ENCODE measurements at places on chromosomes 7 and 10.

DNA sequence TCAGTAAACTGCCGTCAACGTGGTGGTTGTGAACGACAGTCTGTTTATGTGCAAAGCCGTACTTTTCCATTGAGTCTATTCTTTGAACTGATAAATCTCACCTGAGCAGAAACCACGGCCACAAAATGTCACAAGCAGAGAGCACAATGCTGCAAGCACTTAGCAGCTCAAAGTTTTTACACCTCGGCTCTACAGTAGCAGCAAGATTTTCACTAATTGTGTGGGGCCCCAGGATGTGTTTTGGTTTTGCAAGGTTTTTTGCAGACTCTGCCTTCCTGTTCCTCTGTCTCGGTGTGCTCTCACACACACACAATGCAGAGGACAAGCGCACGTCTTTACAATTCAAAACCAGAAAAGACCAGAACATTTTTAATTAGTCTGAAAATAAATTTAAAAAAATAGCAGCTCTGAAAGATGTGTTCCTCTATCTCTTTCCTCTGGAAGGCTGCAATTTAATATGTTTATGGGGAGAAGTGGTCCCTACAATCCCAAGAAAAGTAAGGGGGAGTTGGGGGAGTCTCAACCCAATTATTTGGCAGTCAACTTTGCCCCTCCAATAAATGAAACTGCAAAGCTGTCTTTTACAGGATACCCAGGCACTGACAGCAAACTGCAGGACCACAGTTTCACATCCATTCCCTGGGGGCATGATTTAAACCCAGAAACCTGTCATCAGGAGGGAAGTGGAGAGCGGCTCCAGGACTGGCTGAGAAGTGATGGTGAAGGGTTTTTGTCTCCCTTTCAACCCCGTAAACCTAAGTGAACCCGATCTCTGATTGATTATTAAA, 73.8 kb upstream of the SFMBT2 start:
- no peaks in the 10 kb centered on the region for H3K27me3 ChIP-seq
- no peaks in the 10 kb centered on the region for H3K36me3 ChIP-seq
- peaks cover 15% of the 10 kb centered on the region for H3K4me1 ChIP-seq
- no peak overlapping the region for H3K27ac ChIP-seq
- peak; percentile 46 for DNase-seq

DNA sequence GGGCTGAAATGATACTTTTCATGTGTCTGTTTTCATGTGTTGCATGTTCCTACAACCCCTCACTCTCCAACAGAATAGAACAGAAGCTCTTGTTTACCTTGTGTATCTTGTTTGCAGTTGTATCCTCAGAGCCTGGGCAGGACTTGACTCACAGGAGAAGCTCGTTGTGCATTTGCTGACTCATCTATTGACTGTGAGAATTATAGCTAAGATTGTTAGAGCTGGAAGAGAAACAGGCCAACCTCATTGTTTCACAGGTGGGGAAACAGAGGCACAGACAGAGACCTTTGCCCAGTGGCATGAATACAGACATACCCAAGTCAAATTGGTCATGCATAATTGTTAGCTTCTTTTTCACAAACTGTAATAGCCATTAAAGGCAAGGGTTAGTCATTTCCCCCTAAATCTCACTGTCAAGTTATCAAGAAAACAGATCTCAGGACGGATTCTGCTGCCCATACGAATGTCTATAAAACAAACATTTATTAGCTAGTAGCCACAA, 4.6 kb upstream of the TSPAN15 start:
- DNase-seq: peak; percentile 51
- peaks cover 10% of the 10 kb centered on the region for H3K4me1 ChIP-seq
- H3K4me3 ChIP-seq: no peak overlapping the region
- no peak overlapping the region for H3K27ac ChIP-seq
- no peaks in the 10 kb centered on the region for H3K27me3 ChIP-seq

GRCh38 chr10:130105724-130106123, 4.9 kb downstream of the C10orf143 start:
- H3K36me3 ChIP-seq: peaks cover 6% of the 10 kb centered on the region
- peaks cover 12% of the 10 kb centered on the region for H3K4me1 ChIP-seq

DNA sequence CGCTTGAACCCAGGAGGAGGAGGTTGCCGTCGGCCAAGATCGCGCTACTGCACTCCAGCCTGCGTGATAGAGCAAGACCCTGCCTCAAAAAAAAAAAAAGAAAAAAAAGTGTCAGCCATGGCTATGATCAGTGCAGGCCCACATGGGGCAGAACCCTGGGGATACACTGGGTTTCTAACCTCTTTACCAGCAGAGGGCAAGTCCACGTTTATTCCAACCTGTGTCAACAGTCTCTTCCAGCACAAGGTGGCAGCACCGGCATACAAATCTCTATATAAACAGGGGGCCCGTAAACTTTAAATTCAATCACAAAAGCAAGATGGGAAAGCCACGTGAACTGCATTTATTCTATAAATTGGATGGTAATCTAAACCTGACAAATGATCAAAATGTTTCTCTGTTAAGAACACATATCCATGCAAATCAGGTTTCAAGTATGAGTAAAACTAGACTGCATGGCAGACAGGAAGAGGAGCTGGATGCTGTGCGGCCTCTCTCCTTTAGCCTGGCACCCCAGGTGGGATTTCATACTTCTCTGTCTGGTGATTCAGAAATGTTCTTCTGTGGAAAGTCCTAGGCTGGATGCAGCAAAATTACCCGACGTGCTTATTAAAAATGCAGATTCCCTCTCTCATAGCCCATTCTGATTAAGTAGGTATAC, 60.0 kb upstream of the STEAP1B start:
- H3K4me1 ChIP-seq: peaks cover 24% of the 10 kb centered on the region
- no peak overlapping the region for H3K27ac ChIP-seq
- peak; percentile 89 for DNase-seq
- no peak overlapping the region for H3K4me3 ChIP-seq
- peaks cover 31% of the 10 kb centered on the region for H3K27me3 ChIP-seq

GRCh38 chr10:62588116-62588515, 213.9 kb downstream of the ZNF365 start:
- H3K36me3 ChIP-seq: no peaks in the 10 kb centered on the region
- H3K27me3 ChIP-seq: no peaks in the 10 kb centered on the region
- no peak for DNase-seq
- H3K27ac ChIP-seq: no peak overlapping the region

GRCh38 chr10:59374916-59375315, 12.6 kb upstream of the FAM13C start:
- no peaks in the 10 kb centered on the region for H3K27me3 ChIP-seq
- no peaks in the 10 kb centered on the region for H3K4me1 ChIP-seq
- no peak overlapping the region for H3K4me3 ChIP-seq

DNA sequence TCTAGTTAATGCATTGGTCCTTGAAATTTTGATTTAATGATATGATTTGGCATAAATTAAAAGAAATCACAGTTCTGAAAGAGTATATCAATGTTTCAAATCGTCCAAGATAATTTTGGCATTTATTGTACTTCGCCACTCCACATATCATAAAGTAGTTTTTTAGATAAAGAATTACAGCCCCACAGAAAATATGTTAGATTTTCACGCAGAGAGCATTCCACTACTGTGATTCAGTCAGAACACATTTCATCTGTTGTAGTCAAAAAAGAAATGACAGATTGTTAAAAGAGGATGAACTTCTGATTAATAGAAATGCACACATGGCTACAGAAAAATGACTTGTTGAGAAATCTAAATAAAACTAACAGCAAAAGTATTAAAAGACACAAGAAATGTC, 1063.5 kb upstream of the LRRN3 start:
- no peak for DNase-seq
- no peak overlapping the region for H3K4me3 ChIP-seq
- no peaks in the 10 kb centered on the region for H3K36me3 ChIP-seq

- H3K36me3 ChIP-seq: no peaks in the 10 kb centered on the region
- no peak for DNase-seq
- no peaks in the 10 kb centered on the region for H3K4me1 ChIP-seq
- no peak overlapping the region for H3K4me3 ChIP-seq
- H3K27ac ChIP-seq: no peak overlapping the region
- H3K27me3 ChIP-seq: peaks cover 88% of the 10 kb centered on the region
Measured at GRCh38 chr10:23204773-23205172, 12.7 kb downstream of the PTF1A start.

GRCh38 chr10:115654961-115655360, 561.8 kb downstream of the ATRNL1 start:
- H3K36me3 ChIP-seq: no peaks in the 10 kb centered on the region
- peaks cover 2% of the 10 kb centered on the region for H3K27me3 ChIP-seq
- H3K4me1 ChIP-seq: no peaks in the 10 kb centered on the region
- H3K27ac ChIP-seq: no peak overlapping the region
- no peak for DNase-seq

DNA sequence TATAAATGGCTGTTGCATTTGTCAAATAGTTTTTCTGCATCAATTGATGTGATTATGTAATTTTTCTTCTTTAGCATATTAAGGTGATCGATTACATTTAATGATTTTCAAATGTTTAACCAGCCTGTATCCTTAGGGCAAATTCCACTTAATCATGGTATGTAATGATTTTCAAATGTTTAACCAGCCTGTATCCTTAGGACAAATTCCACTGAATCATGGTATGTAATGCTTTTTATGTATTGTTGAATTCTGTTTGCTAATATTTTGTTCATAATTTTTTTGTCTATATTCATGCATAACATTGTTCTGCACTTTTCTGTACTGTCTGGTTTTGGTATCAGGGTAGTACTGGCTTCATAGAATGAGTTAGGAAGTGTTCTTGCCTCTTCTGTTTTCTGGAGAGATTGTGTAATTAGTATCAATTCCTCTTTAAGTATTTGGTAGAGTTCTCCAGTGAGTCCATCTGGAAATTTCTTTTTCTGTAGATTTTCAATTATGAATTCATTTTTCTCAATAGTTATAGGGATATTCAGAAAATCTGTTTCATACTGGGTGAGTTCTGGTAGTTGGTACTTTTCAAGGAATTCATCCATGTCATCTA, 393.2 kb upstream of the FOXK1 start:
- DNase-seq: no peak
- no peak overlapping the region for H3K27ac ChIP-seq
- no peaks in the 10 kb centered on the region for H3K27me3 ChIP-seq
- no peaks in the 10 kb centered on the region for H3K36me3 ChIP-seq
- no peak overlapping the region for H3K4me3 ChIP-seq

GRCh38 chr10:33391611-33392465, 57.4 kb upstream of the NRP1 start:
- H3K36me3 ChIP-seq: no peaks in the 10 kb centered on the region
- H3K4me3 ChIP-seq: no peak overlapping the region
- H3K4me1 ChIP-seq: no peaks in the 10 kb centered on the region
- peaks cover 2% of the 10 kb centered on the region for H3K27me3 ChIP-seq
- no peak for DNase-seq

All from common myeloid progenitor, CD34-positive (primary cell).